ENCODE measurements at places on chromosomes 5 and 9. TPM values are rescaled to one million over a fixed set of nuclear protein-coding genes. Genes with fewer than 3 reads are reported as not detected.
A peak's percentile ranks its signal among the peaks of the same experiment; 100 is the strongest.

TRPM6 gene
- polyA plus RNA-seq = 1.5 TPM

CDO1 gene
- not detected for polyA plus RNA-seq

IRX1 gene
- polyA plus RNA-seq = not detected

TCF7 gene
- polyA plus RNA-seq = 10.2 TPM

RANBP3L gene
- polyA plus RNA-seq = not detected

MYOZ3 gene
- 0.09 TPM for polyA plus RNA-seq

RABGAP1 gene
- 17.5 TPM for polyA plus RNA-seq

GDA gene
- 0.33 TPM for polyA plus RNA-seq

GRM6 gene
- not detected for polyA plus RNA-seq

LPAR1 gene
- polyA plus RNA-seq = 15.8 TPM

GRCh38 chr5:175579742-175580432 is 78.0 kb upstream of the HRH2 start:
- no peak for DNase-seq

- no peak for DNase-seq
Observed at GRCh38 chr9:91155181-91155580, 206.5 kb downstream of the AUH start.

- no peak for DNase-seq
Observed at GRCh38 chr9:109121232-109121796, 1.6 kb upstream of the TMEM245 start.

- no peak for DNase-seq
Observed at GRCh38 chr9:75117564-75117963, 29.2 kb downstream of the OSTF1 start.

DNA sequence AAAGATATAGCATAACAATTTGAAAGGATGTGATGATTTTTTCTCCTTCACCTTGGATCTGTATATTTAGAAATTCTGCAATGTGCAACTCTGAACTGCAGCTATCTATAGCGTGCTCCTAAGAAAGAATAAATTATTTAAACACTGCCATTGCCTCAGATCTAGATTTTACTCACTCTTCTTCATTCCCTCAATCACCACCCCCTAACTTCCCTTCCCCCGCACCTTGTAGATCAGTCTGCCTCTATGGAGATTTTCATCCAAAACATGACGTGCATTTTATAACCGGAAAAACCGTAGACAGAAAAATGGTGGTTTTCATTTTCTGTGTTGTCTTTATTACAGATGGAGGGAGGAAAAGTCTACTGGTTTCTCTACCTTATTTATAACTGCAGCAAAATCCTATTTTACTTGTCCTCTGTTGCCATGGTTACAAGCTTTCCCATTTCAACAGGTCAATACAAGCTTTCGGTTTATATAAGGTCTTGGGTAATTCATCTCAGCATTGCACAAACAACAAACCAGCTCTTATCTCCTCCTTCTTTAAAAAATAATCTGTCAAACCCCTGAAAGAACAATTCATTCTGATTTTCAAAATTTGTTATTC is 480.0 kb downstream of the TAF11L14 start:
- peak; percentile 30 for DNase-seq

DNA sequence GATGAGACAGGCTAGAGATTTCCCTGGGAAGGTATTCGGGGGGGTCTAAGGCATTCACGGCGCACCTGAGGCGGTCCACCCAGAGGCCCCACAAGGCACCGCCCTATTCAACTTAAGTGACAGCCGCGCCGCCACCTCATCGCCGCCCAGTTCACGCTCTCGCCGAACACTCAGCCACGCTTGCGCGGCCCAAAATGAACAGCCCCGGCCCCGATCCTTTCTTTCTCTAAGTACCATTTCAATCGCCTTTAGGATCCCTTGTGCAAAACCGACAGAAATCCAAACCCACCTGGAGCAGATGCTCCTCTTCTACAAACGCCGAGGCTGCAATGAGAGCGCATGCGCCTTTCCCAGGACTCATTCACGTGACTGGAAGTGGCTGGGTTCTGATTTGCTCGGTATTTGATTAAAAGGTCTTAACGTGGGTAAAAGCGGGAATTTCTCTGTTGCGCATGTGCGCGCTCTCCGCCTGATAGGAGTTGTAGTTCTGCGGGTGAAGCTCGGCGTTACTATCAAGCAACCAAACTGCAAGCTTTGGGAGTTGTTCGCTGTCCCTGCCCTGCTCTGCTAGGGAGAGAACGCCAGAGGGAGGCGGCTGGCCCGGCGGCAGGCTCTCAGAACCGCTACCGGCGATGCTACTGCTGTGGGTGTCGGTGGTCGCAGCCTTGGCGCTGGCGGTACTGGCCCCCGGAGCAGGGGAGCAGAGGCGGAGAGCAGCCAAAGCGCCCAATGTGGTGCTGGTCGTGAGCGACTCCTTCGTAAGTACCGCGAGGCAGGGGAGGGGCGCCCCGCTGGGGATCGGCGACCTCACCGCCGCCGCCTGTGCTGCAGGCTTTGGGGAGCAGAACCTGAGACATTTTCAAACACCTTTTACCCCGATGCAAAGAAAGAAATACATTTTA is at the start of the genes ARSK and SKIC3:
ARSK (plus strand) TSS at position 455 of the 902 bp plus-strand sequence; CDS start at position 633, 178 bp downstream.
SKIC3 (minus strand) TSS at position 331 of the 902 bp plus-strand sequence. CDS start 7,827 bp downstream, outside the sequence.
- peak; percentile 83 for DNase-seq

DNA sequence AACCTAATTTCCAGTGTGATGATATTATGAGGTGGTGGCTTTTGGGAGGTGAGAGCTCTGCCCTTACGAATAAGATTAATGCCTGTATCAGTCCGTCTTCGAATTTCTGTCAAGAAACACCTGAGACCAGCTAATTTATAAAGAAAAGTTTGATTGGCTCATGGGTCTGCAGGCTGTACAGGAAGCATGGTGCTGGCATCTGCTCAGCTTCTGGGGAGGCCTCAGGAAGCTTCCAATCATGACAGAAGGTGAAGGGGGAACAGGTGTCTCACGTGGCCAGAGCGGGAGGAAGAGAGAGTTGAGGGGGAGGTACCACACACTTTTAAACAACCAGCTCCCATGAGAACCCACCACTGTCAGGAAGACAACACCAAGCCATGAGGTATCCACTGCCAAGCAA is 46.9 kb downstream of the C9orf50 start:
- DNase-seq = no peak

- no peak for DNase-seq
Observed at GRCh38 chr5:7208938-7209337, 187.0 kb upstream of the ADCY2 start.

- DNase-seq = no peak
Observed at GRCh38 chr5:15304066-15304731, 195.8 kb upstream of the FBXL7 start.

- DNase-seq = no peak
Observed at GRCh38 chr5:60738461-60738860, 38.5 kb upstream of the DEPDC1B start.

DNA sequence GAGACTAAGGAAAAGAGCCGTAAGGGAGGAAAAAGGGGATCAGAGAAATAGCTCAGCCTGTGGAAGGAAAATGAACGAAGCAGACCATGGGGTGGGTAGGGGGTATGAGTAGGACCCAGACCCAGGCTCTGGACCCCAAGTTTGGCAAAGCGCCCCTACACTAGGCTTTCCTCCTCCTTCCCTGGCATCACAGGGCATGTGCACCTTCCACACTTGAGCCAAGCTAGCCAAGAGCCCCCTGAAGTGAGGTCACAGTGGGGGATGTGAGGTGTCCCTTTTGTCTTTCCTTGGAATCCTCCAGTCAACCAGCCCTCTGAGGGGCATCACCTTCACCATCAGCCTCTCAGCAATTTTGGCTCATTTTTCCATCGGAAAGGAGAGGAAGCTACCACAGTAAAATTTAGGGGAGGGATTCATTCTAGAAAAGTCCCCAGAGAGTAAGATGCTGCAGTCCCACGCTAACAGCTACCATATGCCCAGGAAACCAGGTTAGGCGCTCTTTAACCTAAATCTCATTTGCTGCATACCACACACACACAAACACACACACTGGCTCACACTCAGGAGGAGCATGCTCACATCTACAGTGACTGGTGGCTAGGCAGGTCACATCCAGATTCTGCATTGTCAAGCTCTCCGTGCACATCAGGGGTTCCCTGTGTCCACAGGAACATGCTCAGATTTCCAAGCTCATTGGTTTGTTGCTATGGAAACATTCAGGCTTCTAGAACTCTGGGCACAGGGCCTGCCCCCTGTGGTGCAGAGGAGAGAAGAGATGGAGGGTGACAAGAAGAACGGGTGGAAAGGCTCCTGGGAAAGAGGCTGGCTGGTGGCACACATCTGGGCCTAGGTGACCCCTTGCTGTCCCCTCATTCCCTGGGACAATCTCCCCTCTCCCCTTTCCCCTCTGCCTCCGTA is 9.9 kb downstream of the REEP2 start:
- peak; percentile 34 for DNase-seq

- DNase-seq = no peak
Observed at GRCh38 chr5:107553117-107553555, 117.6 kb downstream of the EFNA5 start.

DNA sequence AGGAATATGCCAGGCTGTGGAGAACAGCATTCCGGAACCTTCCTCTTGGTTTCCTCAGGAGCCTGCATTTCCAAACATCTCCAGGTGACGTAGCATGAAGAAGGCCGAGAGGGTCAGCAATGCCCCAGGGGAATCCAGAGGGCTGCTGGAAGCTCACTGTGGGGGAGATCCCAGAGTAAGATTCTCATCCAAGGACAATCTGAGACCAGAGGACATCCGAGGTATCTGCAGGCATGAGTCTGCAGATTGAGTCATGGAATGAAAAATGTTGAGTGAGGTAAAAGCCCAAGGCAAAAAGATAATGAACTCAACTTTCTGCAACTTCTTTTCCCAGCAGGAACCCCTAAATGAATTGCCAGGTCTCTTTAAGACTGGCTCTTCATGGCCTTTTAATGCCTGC is 73.5 kb downstream of the KIF4B start:
- no peak for DNase-seq
